Progenitor cell of endocrine pancreas (in vitro differentiated cells): ENCODE measurements at places on chromosomes 13 and 19.

- no peak for DNase-seq
Measured at GRCh38 chr13:95858286-95859075, 181.5 kb downstream of the DNAJC3 start.

- peak; percentile 30 for DNase-seq
Measured at GRCh38 chr19:52689843-52690368, 44.9 kb downstream of the ZNF611 start.

DNA sequence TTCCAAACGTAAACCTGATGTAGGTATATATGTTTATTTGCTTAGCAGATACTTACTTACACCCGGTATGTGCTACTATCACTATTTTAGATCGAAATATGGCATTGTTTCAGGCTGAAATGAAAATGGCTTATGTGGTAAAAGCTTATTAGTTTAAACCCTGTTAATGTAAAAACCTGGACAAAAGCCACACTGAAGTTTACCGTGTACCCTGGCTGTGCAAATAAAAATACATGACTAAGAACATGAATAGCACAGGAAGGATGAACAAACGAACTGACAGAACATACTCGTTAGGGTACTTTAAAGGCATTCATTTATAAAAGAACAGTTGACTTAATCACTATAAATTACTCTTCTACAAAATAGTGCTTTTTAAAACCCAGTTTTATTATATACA lies 6.6 kb downstream of the CLDN10 start:
- no peak for DNase-seq

DNA sequence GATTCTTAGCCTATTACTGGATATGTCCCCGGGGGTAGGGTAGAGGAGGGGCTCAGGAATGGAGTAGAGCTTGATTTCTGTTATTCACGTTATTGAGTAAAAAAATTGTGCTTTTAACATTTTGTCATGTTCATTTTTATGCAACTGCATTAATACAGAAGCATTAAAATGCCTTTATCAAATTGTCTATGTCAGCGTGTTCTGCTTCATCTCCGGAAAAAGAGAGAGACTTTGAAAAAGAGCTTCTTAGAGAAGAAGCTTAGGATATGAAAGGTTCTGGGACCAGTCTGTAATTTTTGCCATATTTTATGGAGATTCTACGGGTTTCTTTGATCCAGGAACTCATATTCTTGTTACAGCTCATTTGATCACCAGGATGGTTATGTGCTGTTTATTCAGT lies 82.0 kb downstream of the SLC10A2 start:
- DNase-seq = no peak

GRCh38 chr13:35992964-35993363 lies 138.2 kb downstream of the DCLK1 start:
- DNase-seq = no peak

DNA sequence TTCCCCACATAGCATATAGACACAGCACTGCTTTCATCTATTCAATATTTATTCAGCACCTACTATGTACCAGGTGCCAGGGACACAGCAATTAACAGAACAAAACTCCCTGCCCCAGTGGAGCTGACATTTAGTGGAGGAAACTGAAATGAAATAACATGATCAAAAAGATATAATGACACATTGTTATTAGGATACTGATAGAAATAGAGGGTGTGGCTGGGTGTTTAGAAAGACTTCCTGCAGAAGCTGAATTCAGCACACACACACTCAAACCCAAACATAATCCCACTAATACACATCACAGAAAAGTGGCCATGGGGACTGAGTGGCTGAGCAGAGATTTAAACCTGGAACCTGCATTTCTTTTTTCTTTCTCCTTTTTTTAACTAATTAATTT lies 3.8 kb upstream of the CDC37 start:
- no peak for DNase-seq
